ENCODE measurements at places on chromosomes 5 and 9.

GRCh38 chr5:76326577-76327302 lies 76.3 kb upstream of the IQGAP2 start:
- DNase-seq: no peak

- no peak for DNase-seq
These were observed 47.8 kb upstream of the SNX2 start for GRCh38 chr5:122727112-122727541.

DNA sequence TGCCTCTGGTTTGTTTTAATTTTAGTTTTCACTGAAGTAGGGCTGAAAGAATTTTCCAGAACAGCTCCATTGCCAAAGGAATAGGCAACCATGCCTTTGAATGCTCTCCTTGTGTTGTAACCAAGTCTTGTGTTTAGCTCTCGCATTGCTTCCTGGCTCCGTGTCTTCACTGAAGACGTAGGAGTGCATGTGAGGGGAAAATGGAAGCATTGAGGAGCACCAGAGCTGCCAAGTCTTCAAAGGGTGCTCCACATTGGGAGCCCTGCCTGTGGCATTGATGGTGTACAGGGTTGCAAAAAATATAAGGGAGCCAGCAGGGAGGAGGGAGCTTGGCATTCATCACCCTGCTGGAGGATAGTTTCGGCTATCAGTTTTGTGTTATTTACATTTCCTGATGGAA lies 86.6 kb downstream of the NTRK2 start:
- no peak for DNase-seq

GRCh38 chr9:94984891-94985476 lies 258.5 kb downstream of the AOPEP start:
- no peak for DNase-seq

Measured in activated CD8-positive, alpha-beta memory T cell treated with anti-CD3 and anti-CD28 coated beads for 1 hour (primary cell).